Calu3 (cell line): ENCODE measurements at places on chromosomes 13 and 19. TPM values are rescaled to one million over a fixed set of nuclear protein-coding genes. Genes with fewer than 3 reads are reported as not detected.

The SERPINE3 gene
- total RNA-seq = not detected in 2 replicates

The DCLK1 gene
- total RNA-seq = not detected in 2 replicates

The METTL21C gene
- total RNA-seq = not detected in 2 replicates

The IGFL1 gene
- total RNA-seq = not detected in 2 replicates

The ZNF835 gene
- total RNA-seq = not detected in 2 replicates

The PTPRH gene
- total RNA-seq = 34.6 and 43.2 TPM in 2 replicates

The EXOC3L2 gene
- not detected in 2 replicates for total RNA-seq

The KLK8 gene
- total RNA-seq = 0.71 and 0.91 TPM in 2 replicates

The EFNA2 gene
- total RNA-seq = 0.90 and 0.95 TPM in 2 replicates

The P2RY11 gene
- 20.7 and 25.2 TPM in 2 replicates for total RNA-seq

The TMEM59L gene
- 0.71 TPM in 1 of 2 replicates, not detected in the other for total RNA-seq

The F2RL3 gene
- total RNA-seq = not detected in 2 replicates

DNA sequence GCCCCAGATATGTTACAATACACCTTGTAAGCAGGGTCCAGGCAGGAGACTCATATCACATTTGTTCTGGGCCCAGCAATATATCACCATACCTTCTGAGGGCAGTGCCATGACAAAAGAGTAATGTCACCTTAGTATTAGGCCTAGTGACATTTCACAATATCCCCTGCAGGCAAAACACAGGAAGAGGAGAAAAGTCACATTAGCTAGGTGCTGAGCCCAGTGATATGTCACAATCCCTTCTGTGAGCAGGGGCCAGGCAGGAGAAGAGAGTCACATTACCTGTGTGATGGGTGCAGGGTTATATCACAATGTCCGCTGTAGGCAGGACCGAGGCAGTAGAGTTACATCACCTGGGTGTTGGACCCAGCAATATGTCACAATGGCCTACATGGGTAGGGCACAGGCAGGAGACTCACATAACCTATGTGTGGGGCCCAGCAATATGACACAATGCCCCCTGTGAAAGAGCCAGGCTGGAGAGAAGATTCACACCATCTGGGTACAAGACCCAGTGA, 12.4 kb upstream of the ZNF91 start:
- DNase-seq = no peak

- peak; percentile 57 for DNase-seq
Observed at GRCh38 chr19:54478677-54479266, 5.7 kb upstream of the CDC42EP5 start.

GRCh38 chr13:111904166-111904565, 162.8 kb upstream of the SOX1 start:
- no peak for DNase-seq

DNA sequence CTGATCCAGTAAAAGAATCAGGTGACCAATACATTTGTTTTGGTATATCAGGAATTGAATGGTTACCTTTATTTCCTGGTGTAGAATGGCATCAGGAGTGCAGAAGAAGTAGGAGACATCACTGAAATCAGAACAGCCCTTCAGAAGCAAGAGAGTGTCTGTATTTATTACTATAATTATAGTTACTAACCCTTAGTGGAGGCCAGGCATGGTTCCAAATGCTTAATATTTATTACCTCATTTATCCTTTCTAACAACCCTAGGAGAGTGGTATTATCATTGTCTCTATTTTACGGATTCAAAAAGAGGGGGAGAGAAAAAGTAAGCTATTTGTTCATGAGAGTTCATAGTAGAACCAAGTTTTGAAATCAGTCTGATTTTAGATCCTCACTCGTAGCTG, 1292.9 kb downstream of the PCDH9 start:
- no peak for DNase-seq

DNA sequence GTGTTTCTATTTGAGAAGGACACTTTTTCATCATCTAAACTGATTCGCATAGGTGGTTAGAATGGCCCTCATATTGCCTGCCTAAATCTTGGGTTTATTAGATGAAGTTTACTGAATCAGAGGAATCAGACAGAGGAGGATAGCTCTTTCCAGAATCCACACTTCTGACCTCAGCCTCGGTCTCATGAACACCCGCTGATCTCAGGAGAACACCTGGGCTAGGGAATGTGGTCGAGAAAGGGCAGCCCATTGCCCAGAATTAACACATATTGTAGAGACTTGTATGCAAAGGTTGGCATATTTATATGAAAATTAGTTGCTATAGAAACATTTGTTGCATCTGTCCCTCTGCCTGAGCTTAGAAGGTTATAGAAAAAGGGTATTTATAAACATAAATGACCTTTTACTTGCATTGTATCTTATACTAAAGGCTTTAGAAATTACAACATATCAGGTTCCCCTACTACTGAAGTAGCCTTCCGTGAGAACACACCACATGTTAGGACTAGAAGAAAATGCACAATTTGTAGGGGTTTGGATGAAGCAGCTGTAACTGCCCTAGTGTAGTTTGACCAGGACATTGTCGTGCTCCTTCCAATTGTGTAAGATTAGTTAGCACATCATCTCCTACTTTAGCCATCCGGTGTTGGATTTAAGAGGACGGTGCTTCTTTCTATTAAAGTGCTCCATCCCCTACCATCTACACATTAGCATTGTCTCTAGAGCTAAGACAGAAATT, 103.8 kb downstream of the TNFRSF19 start:
- no peak for DNase-seq

DNA sequence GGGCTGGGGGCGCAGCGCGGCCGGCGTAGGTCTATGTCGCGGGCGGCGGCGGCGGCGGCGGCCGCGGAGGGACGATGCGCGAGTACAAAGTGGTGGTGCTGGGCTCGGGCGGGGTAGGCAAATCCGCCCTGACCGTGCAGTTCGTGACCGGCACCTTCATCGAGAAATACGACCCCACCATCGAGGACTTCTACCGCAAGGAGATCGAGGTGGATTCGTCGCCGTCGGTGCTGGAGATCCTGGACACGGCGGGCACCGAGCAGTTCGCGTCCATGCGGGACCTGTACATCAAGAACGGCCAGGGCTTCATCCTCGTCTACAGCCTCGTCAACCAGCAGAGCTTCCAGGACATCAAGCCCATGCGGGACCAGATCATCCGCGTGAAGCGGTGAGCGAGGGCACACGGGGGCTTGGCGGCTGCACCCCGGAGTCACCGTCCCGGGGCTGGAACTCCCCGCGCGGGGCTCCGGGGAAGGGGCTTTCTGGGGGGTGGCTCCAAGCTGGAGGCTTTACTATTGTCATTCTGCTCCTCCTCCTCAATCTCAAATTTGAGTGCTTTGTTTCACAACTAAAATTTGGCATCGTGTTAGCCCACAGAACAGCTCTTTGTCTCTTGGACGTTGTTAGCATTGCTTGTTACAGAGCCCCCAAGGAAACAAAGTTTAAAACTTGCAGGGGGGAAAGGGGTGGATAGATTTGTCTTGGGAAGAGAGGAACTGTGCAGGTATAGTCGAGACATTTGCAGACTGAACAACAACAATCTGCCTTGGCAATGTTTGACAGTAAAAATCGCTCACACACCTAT, 630 bp downstream of the RAP2A start:
- peak; percentile 0 for DNase-seq

DNA sequence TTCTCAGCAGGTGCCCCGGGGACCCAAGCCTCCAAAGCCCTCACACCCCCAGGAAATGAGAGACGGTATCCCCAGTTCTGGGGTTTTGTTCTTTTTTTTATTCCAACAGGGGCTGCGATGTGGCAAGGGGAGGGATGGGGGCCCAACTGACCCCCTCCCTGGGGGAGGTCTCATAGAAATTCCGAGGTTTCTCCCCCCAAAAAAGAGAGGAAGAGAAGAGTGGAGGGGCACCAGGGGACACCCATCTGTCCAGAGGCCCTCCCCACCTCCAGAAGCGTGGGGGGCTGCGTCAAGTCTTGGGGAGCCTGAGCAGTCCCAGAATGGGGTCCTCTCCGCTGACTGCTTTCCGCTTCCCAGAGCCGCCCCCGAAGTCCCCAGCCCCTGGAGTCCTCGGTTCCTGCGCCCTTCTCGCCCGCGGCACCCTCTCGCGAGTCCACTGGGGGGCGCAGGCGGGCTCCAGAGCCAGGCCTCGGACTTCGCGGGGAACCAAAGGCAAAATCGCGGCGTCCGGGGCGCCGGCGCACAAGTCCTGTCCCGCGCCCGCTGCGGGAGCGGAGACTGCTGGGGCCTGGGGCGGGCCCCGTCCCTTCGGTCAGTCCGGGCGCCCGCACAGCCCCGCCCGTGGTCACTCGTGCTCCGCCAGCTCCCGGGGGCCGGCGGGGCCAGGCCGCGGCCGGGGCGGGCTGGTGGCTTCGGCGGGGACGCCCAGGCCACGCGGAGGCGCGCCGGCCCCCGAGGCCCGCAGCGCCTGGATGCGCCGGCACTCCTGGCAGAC, 4.4 kb upstream of the ATP1A3 start:
- DNase-seq = peak; percentile 74

GRCh38 chr19:3615524-3616135, 9.0 kb upstream of the TBXA2R start:
- DNase-seq = no peak

DNA sequence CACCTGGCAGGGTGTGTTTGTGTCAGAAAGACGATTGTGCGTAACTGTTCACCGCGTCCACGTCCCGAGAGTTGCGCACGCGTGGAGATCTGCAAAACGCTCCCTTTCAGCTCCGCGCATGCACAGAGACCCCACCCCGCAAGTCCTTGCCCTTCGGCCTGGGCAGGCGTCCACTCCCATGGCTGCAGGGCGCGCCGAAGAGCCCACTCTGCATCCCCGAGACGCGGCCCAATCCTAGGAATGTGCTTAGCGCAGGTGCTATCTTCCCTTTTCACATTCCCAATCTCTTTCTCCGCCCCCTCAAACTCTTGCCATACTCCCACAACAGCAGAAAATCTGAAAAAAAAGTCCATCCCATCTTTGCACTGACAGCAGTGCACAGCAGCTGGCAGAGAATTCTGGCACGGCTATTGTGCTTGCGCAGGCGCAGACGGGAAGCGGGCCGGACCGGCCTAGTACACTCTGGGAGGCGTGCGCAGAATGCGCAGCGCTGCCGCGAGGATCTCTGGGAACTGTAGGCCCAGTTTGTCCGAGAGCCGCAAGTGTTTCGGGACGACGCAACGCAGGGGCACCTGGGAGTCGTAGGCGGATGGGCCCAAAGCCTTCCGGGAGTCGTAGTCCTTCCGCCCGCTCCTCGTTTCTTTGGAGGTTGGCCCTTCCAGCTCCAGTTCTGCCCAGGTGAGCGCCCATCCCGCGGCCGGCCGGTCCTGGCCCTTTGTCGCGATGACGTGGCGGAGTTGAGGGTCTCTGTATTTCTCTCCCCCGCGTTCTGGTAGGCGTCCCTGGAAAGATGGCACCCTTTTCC, 23.1 kb downstream of the ZNF175 start:
- DNase-seq = peak; percentile 98

- DNase-seq = no peak
Observed at GRCh38 chr19:42272535-42272897, 3.5 kb downstream of the CIC start.

- no peak for DNase-seq
Observed at GRCh38 chr19:18433015-18433691, 4.8 kb downstream of the ISYNA1 start.

GRCh38 chr13:77412116-77412635, 85.3 kb upstream of the MYCBP2 start:
- DNase-seq = no peak

DNA sequence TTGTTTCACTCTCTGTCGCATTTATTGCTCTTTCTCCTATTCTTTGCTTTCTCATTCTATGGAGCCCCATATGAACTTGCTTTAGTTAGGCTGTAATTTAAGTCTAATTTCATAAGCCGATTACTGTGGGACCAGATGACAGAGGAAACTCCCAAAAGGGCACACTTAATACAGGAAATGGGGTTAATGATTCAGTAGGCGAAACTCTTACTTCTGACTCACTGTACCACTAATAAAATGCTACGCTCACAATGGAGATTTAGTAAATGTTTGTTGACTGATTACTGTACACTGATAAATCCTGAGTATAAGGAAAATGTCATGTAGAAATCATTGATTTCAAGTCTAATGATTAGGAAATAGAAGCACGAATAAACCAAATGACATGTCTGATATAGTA, 276.4 kb downstream of the KLF5 start:
- DNase-seq = no peak

DNA sequence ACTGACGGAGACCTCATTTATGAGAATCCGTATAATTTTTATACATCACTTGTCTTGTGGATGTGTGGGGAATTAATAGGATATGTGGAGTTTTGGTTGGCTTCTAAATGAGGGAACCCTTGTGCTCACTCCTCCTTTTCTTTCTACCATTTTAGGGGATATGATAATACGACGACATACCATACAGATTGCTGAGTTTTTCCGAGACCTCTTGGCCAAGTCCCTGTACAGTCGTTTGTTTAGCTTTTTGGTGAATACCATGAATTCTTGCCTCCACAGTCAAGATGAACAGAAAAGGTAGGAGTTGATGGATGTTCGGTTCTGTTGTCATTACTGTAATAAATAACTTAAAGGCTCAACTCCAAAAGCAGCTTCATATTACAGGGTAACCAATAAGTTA, 335.2 kb downstream of the MYO16 start:
- no peak for DNase-seq

DNA sequence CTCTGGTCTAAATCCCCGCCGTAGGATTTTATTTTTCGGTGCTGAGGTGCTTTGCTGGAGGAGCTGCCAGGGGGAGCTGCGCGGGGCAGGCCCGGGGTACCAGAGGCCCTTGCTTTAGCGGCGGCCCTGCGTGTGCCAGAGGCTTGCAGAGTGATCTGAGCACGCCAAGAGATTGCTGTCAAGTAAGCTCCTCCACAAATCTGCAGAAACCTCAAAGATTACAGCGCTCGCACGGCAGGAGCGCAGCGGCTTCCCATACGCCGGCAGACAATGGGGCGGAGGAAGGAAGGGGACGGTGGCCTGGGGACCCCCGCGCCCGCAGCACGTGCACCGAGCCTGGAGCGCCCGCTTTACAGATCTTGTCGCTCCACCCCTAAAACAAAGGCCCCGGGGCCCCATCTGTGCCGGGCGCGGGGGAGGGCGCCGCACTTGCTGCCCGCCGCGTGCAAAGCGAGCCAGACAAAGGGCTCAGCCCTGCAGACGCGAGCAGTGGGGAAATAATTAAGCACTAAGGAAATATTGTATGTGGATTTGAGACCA, 9.1 kb upstream of the C19orf12 start:
- DNase-seq = no peak
